ENCODE measurements at places on chromosomes 2 and 18.

DNA sequence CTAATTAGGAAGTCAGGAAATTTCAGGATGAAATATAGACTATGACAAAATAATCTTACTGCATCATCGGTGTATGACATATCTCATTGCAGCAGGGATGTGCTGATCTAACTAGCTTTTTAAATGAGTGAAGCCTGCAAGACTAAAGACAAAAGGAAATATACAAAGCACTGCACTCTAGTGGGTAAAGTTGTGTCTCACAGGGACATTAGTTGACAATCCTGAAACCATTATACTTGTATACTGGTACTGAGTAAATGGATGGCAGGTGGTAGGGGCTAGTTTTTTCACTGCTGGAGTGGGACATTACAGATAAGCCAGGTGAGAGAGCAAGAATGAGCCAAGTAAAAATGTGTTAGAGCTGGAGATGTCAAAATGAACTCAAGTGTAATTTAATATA, 317.5 kb upstream of the RAB6C start:
- DNase-seq: no peak

DNA sequence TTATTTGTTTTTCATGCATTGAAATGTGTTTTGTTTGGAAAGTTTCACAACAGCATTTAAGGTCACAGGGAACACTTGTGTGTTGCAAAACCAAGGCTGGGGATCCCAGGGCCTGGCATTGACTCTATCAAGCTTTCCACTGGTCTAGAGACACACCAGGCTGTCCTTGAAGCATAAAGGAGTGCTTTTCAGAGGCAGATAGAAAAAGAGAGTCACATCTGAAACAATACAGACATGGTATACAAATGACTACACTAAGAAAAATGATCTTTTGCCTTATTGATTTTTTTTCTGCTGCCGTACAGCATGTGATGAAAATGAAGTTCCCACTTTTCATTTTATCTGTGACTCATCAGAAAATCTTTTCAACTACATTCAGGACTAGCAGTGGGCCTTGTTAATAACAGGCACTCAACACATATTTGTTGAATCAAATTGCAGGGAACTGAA, 61.9 kb upstream of the ZCCHC2 start:
- DNase-seq: no peak

- no peak for DNase-seq
Observed at GRCh38 chr2:136332436-136333095, 214.6 kb upstream of the CXCR4 start.

DNA sequence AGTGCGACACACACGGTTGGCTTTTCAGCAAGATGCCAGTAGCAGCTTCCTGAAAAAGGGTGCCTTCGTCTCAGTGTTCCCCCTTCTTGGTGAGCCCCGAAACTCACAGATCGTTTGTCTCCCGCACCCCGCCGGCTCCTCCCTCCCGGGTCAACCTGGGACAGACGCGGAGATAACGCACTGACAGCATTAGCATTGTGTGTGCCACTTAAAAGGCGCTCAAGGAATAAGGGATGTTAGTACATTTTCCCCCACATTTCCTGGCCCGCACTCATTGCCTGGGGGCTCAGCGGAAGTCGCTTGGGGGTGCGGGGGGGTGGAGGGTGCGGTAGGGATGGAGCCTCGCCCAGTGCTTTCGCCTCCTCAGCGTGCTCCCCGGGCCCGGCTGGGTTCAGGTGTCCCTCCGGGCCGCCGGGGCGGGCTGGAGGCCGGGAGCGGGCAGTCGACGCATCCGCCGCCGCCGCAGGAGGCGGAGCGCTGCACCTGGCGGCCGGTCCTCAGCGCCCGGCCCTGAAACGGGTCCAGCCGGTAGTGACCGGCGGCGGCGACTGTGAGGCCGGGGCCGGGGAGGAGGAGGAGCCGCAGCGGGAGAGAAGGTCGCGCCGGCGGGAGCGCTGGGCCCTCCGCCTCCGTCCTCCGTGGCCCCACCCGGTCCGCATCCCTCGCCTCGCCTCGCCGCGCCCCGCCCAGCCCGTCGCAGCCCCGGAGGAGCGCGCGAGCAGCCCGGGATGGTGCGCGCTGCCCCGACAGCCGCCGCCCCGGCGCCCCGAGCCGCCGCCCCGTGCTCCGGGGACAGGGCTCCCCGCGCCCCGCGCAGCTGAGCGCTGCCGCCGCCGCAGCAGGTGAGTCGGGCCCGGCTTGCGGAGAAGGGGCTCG, at the start of gene MFSD6:
MFSD6 (plus strand) TSS at position 694 of the 876 bp plus-strand sequence. CDS start 27,675 bp downstream, outside the sequence.
- no peak for DNase-seq

GRCh38 chr2:47079515-47080412, 75.3 kb downstream of the STPG4 start:
- no peak for DNase-seq

- DNase-seq: no peak
Observed at GRCh38 chr2:64392529-64392928, 61.4 kb upstream of the LGALSL start.

DNA sequence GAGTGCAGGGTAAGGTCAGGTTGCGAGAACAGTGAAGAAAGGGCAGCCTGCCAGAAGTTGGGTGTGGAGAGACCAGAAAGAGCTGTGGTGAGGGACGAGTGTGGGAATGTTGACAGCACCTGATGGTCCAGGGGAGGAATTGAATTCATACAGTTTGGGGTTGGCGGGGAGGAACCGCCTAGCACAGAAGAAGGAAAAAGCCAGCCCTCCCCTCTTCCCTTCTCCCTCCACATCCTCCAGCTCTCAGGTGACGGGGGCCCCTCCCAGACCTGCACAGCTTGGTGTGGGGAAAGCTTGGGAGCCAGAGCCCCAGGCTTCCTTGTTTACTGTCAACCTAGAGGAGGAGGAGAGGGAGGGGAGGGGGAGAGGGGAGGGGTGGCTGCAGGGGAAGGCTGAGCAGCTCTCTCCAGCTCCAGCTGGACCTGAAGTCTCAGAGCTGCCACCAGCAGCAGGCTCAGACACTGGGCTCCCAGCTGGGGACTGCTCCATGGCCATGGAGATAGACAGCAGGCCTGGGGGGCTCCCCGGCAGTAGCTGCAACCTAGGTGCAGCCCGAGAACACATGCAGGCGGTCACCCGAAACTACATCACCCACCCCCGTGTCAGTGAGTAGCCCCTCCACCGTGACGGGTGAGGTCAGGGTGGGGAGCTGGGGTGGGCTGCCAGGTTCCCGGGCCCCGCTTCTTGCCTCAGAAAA, at the start of gene ATP6V1B1:
ATP6V1B1 (plus strand) TSS at position 433 of the 697 bp plus-strand sequence; CDS start at position 488, 55 bp downstream.
- no peak for DNase-seq

DNA sequence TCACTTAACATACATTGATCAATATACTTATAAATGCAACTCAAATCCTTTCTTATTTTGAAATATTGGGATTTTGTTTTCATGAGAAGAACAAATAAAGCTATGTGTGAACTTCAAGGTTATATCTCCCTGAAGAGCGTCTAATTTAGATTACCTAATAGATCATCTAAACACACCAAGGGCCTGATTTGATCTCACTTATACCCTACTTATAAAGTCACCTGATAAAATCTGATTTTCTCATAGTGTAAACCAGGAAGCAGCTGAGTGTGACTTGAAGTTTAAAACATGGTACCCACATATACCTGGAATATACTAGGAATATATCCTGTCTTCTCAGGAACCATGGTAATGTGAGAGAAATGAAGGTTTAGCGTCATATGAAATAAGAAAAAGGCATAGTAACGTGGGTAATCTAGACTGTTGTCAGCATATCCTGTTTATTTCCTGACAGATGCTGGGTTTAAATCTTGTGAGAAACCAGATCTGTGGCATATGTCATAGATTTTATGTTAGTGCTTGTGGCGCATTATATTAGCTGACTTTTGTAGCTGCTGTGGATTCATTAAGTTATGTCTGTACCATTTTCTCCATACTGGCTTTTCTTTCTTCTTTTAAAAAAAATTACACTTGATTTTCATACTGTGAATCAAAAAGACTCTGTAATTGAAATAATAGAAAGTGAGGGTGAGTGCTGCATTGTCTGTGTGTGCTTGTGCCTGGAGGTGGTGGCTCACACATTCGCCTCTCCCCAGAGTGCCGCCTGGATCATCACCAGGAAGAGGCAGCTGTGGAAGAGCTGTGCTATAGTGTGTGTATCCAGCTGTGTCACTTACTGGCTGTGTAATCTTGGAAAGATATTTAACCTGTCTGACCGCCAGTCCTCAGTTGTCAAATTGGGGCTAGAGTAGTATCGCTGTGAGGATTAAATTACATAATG, 164.0 kb downstream of the MYO3B start:
- no peak for DNase-seq

DNA sequence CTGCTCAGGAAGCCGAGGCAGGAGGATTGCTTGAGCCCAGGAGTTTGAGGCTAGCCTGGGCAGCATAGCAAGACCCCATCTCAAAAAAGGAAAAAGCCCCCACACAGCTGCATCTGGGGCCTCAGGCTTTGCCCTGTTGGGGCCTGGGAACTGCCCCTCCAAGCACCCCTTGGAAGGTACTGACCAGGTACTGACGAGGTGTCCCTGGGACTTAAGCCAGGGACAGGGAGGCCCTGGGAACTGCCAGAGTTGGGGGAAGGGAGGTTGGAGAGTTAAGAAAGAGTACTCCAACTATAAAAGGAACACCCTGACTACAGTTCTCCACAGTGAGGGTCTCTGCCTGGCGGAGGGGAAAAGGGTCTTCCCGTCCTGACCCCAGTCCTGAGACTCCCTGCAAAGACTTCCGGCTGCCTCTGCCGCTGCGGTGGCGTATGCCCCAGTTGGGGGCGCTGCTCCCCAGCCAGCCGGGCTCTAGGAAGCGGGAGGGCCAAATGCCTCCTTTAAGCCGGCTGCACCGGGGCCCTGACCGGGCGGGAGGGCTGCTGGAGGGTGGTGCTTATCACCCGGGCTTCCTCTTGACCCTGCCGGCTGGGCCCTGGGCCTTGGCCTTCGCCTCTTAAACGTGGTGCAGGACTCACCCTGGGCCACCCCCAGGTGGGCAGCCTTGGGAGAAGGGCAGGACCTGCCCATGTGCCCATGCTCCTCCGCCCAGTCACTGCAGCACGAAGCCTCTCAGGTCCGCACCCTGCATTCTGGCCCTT, 12.8 kb downstream of the SLC30A3 start:
- no peak for DNase-seq

DNA sequence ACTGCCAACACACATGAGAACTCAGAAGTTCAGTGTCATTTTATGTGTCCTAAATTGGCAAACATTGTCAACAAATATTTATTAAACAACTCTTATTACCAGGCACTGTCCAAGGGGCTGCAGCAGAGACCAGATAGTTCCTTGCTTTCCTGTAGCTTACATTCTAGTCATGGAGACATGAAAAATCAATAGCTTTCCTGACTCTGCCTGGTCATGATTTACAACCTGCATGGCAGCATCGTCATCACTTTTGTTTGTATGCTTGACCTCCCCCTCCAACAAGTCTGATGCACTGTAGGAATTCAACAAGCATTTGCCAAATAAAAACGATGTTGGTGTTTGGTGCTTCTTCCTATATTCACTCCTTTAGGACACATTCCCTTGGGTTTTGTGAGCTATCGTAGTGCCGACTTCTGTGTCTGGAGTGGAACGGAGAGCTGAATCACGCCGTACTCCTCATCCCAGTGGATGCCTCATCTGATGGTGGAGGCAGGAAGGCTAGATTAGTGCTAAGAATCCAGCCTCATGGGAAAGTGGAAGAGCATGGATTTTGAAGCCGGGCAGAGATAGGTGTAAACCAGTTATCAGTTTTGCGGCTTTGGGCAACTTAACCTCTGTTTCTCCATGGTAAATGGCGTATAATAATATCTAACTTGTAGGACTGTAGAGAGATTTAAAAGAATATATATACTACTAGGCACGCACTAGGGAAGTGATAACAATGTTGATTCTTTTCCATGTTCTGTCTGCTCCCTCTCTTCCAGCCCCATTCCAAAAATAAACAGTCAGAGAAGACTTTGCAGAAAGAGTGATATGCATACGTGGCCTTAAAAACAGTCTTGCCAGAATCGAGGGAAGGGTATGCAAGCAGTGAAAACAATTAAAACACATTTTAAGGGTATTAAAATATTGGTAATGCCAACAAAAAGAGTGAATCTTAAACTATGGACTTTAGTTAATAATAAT, 120.5 kb upstream of the ZFP36L2 start:
- DNase-seq: no peak

- no peak for DNase-seq
Observed at GRCh38 chr2:210531482-210531881, 24.9 kb upstream of the CPS1 start.

DNA sequence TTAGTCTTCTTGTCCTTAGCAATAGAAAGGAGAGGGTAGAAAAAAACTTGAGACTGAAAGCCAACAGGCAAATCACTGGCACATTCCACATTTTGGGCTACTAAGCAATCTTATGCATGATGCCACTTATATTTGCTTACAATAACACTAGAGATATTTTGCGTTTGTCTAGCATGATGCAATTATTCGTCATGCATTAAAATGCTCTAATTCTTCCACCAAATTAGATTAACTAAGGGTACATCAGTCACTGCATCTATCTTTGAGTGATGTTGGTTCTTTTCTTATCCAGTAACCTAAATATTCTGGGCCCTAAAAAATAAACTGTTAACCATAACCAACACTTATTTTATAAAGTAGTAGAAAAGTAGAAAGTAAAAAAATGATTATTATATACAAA, 1311.7 kb upstream of the CDH2 start:
- DNase-seq: no peak

GRCh38 chr2:240146627-240147278, 6.3 kb upstream of the OTOS start:
- no peak for DNase-seq

GRCh38 chr2:168439536-168439935, 16.5 kb upstream of the CERS6 start:
- no peak for DNase-seq

GRCh38 chr2:113791697-113792590, 35.5 kb upstream of the SLC35F5 start:
- DNase-seq: peak; percentile 61

DNA sequence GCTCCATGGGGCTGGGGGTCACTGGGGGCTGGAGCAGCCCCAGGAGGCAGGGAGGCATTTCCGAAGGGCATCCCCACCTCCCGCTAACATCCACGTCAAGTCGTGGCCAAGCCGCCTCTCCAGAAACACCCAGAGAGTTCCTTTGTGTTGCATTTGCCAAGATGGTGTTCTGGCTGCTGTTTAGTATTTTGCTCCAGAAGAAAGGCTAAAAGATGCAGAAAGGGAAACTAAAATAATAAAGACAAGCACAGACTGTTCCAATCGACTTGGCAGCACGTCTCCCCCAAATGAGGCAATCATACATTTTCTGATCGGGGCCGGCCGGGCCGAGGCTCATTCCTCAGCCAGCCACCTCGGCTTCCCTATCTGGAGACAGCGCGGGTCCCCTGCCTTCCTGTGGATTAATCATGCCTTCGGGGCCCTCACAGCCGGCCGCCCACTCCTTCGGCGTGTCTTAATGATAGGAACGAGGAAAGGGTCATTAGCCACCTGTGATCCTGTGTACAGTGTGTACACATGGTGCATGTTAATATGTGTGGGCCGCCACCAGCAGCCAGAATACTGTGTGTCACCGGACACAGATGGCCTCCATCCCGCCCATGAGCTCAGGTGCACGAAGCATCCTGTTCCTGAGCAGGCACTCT, 169.2 kb downstream of the KLHL29 start:
- no peak for DNase-seq

DNA sequence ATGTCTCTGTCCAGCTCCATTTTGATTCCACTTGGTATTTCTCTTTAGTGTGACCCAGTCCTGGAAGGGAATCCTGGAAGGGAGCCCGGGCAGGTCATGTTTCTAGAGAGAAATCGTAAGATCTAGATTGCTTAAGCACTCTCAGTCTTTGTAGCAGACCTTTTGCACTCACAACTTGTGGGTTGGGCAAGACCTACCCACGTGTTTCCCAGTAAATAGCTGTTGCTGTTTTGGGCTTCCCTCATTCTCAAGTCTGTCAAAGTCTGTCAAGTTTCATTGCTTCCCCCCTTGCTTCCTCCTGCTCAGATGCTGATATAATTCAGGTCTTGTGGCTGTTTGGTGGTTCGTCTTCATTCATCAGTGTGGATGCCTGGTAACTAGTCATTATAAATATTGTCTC, 17.4 kb upstream of the NEMP2 start:
- no peak for DNase-seq
